ENCODE measurements at places on chromosomes 13 and 19.

DNA sequence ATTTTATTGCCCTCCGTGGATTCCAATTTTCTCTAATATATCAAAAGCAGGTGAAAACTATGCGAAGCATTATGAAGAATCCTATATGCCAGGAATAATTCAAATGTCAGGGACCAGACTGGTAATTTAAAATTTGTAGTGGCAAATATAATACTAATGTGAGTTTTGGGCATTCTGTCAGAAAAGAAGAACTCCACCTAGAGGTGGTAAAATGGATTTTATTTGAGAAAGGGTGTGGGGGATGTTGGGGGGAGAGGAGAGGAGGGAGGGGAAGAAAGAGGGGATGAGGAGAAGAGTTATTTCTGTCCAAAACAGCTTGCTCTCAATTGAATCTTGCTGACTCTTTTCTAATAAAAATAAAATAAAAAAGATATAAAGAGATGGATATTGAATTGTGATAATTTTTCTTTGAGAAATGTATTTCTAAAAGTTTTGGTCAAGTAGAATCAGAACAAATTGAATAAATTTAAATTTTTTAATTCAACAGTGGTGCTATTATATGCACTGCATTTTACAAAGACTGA is 929.3 kb upstream of the SLITRK5 start:
- DNase-seq, result no peak

DNA sequence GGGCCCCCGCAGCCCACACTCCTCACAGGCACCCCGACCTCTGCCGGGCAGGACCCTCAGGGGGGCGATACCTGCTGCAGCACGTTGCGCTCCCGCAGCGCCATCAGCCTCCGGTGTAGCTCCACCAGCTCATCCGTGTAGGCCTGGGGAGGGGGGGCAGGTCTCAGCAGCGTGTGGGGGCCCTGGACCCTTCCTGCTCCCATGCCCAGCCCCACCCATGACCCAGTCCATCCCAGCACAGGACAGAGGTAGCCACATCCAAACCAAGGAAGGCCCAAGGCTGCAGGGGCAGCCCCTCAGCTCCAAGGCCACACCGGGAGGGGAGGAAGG is 66.5 kb downstream of the MLLT1 start:
- DNase-seq, result no peak

DNA sequence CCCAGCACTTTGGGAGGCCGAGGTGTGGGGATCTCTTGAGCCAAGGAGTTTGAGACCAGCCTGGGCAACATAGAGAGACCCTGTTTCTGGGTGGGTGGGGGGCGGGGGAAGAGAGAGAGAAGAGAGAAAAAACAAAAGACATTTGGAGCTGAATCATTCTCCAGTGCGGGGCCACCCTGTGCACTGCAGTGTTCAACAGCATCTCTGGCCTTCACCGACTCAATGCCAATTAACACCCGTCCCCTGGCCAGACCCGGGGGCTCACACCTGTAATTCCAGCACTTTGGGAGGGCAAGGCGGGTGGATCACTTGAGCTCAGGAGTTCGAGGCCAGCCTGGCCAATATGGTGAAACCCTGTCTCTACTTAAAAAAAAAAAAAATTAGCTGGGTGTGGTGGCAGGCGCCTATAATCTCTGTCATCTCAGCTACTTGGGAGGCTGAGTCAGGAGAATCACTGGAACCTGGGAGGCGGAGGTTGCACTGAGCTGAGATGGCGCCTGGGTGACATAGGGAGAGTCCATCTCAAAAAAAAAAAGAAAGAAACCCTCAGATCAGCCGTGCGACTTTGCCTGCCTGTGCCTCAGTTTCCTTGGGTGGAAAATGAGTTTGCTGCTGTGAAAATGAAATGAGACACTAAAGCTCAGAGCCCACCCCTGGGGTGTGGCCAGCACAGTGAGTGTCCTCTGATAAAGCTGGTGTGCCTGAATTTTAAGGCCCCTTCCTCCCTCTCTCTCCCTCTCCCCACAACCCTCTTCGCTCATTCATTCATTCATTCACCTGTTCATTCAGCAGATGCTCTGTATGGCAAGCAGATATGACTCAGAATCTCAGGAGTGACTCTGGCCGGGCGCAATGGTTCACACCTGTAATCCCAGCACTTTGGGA is 6.4 kb downstream of the KLF2 start:
- DNase-seq, result no peak

DNA sequence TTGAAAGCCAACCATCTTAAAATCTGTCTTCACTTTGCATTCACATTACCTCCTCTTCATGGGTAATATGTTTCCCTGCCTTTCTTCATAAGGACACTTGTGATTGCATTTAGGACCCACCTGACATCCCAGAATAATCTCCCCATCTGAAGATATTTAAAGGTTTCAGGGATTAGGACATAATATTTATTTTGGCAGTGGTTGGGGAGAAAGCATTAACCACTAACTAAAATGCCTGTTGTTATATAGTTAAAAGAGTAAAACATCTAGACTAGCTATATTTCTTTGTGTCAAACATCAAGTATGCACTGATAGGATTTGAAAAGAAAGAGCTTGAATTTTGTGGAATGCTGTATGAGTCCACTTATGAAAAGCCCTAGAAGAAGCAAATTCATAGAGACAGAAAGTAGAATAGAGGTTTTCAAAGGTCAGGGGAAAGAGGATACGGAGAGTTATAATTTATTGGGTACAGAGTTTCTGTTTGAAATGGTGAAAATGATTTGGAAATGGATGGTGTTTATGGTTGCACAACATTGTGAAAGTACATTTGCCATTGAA is 457.7 kb upstream of the SPRY2 start:
- no peak for DNase-seq

DNA sequence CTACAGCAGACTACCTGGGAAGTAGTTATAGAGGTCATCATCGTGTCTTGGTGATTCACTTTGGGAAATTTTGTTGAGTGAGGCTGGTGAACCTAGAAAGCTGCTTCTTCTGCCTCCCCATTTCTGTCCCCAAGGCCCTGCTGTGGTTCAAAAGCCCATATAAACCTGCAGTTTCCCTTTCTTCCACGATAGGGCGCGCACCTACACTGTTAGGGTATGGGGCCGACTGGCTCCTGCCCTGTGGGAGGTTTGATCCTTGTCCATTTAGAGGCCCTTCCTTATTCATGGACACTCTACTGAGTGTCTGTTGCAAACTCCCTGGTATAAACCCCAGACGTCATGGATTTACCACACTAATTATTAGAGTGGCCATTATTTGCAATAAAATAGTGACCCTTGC is 191.8 kb downstream of the GGACT start:
- DNase-seq, result no peak

- DNase-seq, result peak; percentile 99
These were observed 19.7 kb downstream of the RFX1 start for GRCh38 chr19:13986348-13986904.

GRCh38 chr13:38954291-38954690 is 36.3 kb downstream of the STOML3 start:
- no peak for DNase-seq

DNA sequence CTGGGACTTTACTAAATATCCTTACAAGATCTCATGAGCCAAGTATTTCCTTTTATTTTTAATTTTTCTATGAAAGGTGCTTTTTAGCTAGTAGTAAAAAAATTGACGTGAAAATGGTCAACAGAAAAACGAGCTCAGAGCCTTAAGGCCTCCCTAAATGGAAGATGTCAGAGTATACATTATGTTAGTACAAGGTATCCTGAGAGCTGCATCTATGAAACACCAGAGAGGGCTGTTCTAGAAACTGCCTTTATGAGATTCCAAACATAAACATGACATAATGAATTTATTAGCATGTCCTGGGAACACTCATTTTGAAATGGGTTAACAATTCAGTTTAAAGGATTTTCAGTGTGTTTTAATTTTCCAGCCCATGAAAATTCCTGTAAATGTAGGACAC is 146.6 kb downstream of the PCDH9 start:
- no peak for DNase-seq

DNA sequence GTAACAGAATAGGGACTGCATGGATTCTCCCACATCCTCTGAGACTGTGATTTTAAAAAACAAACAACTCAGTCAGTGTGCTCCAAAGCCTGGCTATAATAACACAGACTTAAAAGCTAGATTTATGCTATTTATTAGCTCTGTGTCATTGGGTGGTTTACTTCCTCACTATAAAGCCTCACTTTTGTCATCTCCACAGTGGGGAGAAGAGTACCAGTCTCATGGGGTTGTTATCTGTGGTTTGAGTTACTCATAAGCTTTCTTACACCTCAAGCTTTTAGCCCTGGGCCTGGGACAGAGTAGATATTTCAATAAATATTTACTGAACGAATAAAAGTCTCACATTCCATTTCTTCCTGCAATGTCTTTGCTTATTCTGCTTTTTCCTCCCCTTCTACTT is 5.3 kb downstream of the RNASEH2B start:
- DNase-seq, result peak; percentile 27

DNA sequence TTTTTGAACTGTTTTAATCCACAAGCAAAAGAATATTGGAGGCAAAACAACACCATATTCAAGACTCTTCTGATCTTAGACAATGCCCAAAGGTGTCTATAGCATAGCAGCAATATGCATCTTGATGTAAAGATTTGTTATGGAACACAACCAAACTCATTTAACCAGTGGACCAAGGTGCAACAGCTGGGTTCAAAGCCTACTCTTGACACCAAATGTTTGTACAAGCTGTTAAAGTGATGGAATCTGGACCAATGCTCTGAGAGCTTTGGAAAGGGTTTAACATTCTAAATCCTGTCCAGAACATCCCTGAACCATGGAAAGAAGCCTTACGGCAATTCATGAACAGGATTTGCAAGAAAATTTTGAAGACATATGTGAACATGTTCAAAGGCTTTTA is 520.0 kb downstream of the GPC6 start:
- no peak for DNase-seq

DNA sequence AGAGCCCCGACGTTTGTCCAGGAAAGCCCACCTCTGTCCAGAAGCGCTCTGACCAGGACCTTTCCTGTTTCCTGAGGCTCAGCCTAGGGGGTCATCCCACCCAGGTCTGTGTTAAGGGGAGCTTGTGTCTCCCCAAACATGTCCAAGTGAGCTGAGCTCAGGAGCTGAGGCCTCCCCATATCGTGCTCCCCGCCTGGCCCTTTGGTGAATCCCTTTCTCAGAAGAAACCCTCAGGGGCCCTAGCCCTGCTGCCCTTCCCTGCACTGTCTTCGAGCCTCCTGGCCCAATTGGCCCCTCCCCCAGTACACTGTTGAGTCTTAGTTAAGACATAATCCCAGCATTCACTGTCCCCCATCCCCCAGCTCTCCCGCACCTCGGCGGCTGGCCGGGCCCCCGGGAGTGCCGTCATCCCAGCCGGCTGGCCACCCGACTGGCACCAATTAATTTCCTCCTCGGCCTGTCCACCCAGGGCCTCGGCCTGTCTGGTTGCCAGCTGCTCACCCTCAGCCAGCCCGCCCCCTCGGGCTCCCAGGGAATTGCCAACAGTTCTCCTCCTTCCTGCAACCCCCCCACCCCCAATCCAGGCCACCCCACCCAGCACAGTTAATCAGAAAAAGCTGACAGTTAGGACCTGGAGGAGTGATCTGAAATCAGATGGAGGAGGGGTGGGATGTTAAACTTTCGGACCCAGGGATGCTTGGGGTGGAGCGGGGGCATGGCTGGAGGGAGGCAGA is 13.6 kb downstream of the IER2 start:
- DNase-seq, result peak; percentile 37

GRCh38 chr13:42561752-42562467 is 12.0 kb upstream of the TNFSF11 start:
- DNase-seq, result no peak

DNA sequence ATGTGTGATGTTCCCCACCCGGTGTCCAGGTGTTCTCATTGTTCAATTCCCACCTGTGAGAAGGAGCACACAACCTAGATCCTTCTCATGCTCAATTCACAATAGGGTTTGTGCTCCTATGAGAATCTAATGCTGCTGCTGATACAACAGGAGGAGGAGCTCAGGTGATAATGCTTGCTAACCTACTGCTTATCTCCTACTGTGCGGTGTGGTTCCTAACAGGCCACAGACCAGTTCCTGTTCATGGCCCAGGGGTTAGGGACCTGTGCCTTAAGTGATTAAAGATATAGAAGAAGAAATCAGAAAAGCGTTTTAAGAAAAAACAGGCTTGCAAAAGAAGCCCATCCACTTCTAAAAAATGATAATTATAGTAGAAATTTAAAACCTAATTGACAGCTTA is 17.5 kb downstream of the DLEU7 start:
- no peak for DNase-seq

DNA sequence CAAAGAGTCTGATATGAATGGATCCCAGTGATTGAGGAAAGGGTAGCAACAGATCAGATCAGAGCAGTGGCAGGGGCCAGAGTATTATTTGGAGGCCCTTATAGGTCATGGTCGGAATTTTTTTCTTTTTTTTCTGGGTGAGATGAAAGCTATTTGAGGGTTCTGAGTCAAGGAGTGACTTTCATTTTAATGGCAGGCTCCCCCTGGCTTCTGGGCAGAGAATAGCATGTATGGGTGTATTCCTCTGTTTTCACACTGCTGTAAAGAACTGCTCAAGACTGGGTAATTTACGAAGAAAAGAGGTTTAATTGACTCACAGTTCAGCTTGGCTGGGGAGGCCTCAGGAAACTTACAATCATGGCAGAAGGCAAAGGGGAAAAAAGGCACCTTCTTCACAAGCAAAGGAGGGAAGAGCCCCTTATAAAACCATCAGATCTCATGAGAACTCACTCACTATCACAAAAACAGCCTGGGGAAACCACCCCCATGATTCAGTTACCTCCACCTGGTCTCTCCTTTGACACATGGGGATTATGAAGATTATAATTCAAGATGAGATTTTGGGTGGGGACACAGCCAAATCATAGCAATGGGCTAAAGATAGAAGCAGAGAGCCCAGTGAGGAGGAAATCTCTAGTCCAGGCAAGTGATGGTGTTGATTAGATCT is 3.0 kb upstream of the SLC6A16 start:
- peak; percentile 29 for DNase-seq

- DNase-seq, result no peak
These were observed 5.4 kb downstream of the TM9SF2 start for GRCh38 chr13:99506634-99507033.

DNA sequence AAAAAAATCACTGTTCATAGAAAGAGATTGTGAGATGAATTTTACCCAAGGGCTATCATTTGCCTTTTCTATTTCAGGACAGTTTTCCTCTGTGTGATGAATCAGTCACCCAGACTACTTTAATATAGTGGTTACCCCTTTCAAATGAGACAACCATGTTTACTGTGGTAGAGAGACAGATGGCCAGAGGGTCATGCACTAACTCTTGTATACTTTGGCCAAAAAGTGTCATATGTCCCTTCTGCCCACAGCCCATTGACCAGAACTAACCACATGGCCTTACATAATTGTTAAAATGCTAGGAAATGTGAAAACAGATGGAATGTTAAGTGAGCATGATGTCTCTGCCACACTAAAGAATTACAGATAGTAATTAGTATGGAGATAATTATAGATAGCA is 498.7 kb downstream of the DACH1 start:
- no peak for DNase-seq

GRCh38 chr19:7471696-7472615 is 16.9 kb downstream of the PEX11G start:
- DNase-seq, result no peak

GRCh38 chr19:46697204-46697960 is 19.5 kb downstream of the PRKD2 start:
- no peak for DNase-seq

DNA sequence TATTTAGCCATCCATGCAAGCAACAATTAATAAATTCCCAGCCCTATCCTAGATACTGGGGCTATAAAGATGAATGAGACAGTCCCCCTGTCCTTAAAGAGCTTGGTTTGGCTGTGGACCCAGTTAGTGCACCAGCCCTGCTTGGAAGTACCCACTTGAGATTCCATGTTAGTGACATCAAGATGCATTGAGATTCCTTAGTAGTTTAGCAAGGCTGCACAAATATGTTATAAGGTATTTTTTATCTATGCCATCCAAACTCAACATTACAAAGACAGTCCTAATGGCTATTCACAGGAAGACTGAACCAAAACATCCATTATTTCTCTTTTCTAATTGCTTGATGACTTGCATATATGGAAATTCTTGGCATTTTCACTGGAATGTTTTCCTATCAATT is 48.8 kb upstream of the RAP2A start:
- no peak for DNase-seq

Measured in bone marrow (tissue), 2 donors.